Mucosa of gallbladder (tissue), 1 donor: ENCODE measurements at places on chromosomes 2 and 18. TPM values are rescaled to one million over a fixed set of nuclear protein-coding genes. Genes with fewer than 3 reads are reported as not detected.

DNA sequence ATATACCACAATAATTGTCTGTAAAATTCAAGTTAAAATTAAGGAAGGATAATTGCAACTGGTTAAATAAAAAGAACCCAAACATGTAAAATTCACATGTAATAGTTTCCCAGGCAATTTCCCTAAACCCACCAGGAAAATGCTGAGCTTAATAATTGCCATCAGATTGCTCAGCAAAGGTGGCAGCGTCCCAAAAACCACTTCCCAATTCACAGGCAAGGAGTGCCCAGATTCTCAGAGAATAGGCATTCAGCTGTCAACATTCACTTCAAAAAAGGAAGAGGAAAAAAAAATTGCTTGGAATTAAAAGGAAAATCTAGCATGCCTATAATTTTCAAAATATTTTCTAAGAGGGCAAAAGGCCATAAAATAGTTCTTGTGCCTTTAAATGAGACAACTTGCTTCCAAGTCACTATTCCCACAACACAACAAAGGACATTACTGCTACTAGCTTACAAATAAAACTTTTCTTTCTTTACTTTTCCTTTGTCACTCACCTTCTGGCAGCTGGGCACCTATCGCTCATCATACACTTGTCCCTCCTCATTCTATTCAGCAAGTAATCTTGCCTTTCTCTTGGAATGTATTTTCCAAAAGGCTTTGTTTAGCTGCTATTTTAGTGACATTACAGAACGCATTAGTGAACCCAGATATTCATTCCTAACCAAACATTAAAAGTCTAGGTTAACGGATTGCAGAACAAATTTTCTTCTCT is 15.2 kb downstream of the SRBD1 start:
- DNase-seq, result peak; percentile 13

Gene HES6
- total RNA-seq, result 18.0 TPM

DNA sequence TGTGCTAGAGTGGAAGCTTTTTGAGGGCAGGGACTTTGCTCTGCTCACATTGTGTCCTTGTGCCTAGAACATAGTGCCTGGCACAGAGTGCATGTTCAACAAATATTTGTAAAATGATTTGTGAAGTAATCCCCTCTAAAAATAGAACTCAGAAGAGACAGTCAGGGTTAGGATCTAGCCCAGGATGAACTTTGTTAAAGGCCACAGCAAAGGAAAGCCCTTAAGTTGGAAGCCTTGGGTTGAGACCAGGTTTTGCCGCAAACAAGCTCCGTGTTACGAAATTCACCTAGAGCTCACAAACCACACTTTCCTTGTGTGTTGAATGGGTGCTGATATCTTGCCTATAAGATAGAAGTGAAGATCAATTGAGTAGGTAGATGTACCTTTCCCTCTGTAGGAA is 84.2 kb downstream of the SETBP1 start:
- DNase-seq, result no peak

DNA sequence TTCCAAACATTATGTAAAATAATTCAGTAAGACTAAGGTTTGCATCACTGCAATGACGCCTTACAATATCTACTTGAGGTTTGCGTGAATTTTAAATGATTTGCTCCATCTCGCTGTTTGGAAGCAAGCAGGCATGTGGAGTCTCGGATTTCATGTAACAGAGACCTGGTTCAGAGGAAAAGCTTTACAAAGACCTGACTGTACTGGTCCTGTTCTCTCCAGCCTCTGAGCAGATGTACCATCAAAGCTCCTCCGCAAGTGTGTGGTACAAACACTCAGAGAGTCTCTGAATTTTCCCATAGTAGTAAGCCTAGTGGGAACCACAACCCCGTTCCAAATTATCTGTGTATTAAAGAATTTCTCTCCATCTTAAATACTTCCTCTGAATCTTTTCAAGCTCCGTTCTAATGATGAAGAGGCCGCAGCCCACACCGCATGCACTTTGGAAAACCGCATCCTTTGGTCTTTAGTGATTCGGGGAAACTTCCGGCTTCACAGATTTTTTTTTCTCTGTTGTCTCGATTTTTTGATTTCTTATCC is 728.1 kb upstream of the SOX11 start:
- DNase-seq, result no peak

GRCh38 chr18:77177009-77177408 is 44.4 kb upstream of the MBP start:
- DNase-seq, result no peak

Gene LNPK
- total RNA-seq, result 25.5 TPM
